ENCODE measurements at places on chromosomes 5 and 9.

DNA sequence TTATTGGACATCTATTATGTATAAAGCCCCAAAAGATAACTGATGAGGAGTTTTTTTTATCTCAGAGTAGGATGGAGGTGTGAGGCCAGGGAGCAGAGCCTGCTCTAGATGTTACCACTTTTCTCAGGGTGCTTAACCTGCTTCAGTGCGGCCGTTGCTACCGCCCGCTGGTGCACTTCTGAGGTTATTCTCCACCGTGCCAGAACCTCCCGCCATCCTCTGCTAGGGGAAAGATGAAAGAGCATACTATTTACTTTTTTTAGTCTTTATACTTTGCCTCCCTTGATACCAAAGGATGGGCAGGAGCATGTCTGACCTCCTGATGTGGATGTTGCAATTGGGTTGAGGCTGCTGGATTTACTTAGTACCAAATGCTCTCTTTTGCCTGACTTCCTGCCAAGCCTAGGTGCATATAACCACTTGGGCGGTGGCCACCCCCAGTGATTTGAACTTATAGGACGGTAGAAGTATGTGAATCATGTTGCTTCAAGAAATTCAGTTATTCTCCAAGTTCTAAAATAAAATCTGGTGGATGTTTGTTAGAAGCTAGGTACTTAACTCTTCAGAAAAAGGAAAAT lies 71.1 kb upstream of the HSPB3 start:
- no peak for DNase-seq

GRCh38 chr5:80884086-80884813 lies 75.9 kb upstream of the RASGRF2 start:
- no peak for DNase-seq

DNA sequence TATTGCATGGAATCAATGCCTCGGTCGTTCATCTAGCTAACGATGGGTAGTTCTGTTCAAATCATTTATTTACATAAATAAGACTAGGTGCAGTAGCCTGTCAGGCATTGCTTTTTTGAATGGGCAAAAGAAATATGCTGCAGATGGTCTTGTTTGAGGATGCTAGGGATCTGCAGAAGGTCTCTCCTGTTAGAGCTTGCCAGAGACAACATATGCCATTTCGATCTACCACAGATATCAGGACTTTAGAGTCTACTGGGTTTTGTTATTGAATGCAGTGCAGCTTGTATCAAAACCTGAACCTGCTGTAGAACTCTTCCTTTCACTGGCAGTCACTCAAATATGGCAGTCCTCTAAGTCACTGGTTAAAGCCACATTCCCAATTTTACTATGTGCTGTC lies 381.1 kb upstream of the CDH10 start:
- DNase-seq = no peak

GRCh38 chr9:128169492-128169891 lies 9.4 kb downstream of the BBLN start:
- DNase-seq = no peak

DNA sequence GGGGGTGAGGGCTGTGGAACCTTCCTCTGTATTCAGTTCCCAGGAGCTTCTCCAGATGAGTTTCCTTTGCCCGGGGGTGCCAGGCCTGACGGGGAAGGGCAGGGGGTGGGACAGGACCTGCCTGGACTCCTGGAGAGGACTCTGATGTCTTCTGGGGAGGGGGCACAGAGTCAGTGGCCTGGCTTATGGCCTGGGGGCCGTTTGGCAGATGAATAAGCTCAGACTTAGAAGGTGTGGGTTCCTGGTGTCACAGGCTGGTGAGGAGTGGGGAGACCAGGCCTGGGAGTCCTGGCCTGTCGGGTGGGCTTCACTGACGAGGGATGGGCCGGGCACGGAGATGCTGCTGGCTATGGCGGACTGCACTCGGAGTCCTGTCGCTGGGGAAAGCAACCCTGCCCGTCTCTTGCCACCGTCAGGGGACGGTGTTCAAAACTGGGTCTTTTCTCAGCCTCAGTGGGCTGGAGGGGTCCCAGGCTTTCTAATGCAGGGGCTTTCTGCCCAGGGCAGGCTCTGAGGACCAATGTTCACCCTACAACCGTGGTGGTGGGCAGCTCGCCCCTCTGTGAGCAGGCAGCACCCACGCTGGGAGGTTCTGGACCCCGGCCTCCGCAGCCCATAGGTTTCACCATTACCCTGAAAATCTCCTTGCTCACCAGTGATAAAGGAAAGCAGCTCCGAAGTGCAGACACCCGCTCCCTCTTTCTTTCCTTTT lies 16.2 kb downstream of the COL5A1 start:
- no peak for DNase-seq

- DNase-seq = no peak
These were observed 74.7 kb upstream of the SPIN1 start for GRCh38 chr9:88313364-88314220.

DNA sequence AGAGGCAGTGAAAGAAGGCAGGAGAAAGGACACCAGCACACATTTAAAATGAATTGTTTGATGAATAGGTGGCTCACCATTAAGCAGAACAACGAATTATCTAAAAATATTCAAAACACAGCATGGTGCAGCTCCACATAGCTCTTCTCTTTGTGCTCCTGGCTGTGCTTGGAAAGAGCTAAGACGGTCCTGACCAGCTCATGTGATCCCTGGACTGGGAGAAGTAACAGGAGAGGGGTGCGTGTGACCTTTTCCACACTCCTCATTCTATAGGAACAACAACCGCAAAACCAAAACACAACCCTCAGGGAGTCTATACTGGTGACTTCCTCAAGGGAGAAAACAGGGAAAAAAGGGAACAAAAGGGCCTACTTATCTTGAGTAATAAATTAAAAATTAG lies 140.5 kb downstream of the DIRAS2 start:
- DNase-seq = no peak

DNA sequence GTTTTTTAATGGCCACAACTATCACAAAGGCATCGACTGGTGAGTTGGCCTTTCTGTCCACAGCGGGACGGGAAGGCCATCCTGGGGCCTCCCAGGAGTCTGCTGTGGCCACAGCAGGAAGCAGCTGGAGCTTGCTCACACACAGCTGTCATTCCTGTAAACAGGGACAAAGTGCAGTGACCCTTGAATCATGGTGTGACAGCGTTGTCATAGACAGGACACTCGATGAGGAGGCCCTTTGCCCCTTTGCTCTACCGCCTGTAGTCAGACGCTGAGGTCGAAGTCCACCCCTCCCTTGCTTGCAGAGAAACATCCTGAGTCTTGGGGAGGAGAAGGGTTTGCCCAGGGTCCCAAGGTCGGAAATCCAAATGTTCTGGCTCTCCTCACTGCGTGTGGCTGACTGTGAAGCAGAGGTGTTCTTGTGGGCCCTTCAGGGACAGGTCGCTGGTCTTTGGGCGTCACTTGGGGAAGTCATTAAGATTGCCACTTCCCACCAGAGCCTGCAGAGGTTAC lies 35.1 kb downstream of the NDST1 start:
- DNase-seq = no peak

GRCh38 chr9:12351293-12352044 lies 341.7 kb upstream of the TYRP1 start:
- no peak for DNase-seq

DNA sequence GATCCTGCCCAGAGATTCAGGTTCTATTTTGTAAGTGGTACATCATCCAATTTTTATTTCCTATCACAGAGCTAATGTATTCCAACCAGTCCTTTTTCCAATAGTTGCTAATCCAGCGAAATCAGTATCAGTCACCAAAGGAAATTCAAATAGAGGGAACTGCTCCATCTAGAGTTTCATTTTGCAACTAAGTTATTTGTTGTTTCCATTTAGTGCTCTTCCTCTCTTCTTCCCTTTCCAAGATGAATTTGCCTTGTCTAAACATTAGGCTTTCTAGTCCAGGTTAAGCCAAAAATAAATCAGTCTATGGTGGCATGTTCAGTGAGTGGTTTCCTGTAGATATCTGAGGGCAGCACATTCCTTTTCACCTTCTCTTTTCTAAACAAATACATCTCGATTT lies 79.8 kb upstream of the SPATA31D4 start:
- no peak for DNase-seq

GRCh38 chr9:130088051-130088450 lies 34.3 kb downstream of the GPR107 start:
- DNase-seq = no peak

GRCh38 chr9:124654431-124654830 lies 116.7 kb downstream of the NR6A1 start:
- no peak for DNase-seq

GRCh38 chr5:153099328-153099727 lies 391.1 kb upstream of the GRIA1 start:
- DNase-seq = no peak

DNA sequence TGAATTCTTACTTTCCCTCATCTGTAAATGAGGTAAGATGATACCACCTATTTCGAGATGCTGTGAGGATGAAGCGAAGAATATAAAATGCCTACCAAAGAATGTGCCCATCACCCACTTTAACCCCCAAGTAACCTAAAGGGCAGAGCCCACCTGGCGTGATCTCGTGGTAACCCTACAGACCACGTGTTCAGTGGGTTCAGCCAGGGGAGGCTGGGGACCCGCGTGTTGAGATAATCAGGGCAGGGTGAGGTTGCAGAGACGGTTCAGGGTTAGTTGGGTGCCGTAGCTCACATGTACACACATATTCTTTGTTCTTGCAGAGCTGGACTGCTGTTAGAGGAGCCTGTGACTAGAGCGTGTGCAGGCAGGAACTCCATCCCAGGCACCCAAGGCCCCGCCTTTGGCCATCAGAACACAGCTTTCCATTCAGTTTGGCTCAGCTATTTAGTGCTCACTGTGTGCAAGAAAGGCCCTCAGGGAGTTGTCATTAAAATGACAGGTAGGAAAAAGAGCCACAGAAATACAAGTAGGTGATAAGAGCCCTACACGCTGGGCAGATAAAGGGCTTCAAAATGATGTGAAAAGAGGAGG lies 56.5 kb upstream of the HAND1 start:
- no peak for DNase-seq

- no peak for DNase-seq
These were observed 394.5 kb downstream of the NFIB start for GRCh38 chr9:13919401-13919800.

DNA sequence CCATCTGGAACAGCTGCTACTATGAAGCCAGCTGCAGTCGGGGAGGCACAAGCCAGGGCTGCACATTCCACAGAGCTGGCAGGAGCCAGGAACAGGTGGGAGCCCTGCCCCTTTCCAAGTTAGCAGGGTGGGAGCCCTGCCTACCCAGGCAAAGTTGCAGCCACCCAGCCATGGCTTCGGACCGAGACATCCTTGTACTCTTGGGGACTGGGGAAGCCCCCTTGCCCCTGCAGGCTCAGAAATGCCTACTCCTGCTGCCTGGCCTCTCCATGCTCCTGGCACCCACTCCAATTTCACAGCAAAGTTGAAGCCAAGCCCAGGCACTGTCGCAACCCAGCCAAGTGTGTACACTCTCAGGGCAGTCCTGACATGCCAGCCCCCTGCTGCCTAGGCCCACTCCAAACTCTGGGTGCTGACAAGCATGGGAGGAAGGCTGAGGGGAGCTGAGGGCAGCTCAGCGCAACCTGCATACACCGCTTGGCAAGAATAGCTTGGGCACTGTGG lies 165.1 kb downstream of the RNF180 start:
- no peak for DNase-seq

DNA sequence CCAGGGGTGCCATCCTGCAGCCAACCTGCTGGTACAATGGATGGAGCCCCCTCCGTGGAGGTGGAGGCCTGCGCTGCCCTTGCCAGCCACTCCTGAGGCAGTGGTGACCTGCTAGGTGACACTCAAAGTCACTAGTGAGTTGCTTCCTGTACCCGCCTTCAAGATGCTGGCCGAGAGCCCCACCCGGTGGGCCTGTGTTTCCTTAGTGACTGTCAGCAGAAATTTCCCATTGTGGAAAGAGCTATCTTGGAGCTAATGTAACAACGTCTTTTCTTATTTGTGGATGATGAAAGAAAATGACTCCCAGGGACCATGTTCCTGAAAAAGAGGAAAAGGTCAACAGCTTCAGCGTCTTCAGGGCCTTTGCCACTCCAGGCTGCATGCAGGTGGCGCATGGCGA lies 117.0 kb upstream of the BOD1 start:
- DNase-seq = no peak

DNA sequence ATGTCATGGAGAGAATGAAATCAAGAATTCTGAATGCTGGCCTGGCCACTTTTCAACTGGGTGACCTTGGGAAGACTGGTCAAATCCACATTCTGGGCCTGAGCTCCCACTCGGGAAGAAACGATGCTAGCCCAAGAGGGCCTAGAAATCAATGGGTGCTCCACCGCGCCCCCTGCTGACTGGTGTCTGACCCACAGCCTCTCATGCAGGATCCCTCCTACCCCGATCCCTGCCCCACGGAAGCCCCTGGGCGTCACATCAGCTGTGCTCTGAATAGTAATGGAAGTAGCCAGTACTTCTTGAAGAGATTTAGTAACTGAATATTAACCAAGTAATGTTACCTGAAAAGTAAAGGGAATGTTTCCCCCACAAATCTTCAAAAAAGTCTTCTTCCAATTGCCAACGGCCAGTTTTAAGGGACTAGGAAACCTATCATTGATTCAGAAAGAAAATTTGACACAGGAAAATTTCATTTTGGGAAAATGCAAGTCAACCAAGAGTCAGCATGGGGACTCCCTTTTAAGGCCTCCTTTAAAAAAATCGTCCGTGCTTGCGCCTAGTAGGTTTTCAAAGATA lies 43.9 kb downstream of the CRB2 start:
- DNase-seq = no peak

- no peak for DNase-seq
These were observed 309.6 kb downstream of the CWC27 start for GRCh38 chr5:65078331-65078730.

GRCh38 chr9:114497236-114497635 lies 8.0 kb downstream of the WHRN start:
- DNase-seq = no peak

- DNase-seq = no peak
These were observed 87.0 kb downstream of the IARS1 start for GRCh38 chr9:92206488-92206887.

DNA sequence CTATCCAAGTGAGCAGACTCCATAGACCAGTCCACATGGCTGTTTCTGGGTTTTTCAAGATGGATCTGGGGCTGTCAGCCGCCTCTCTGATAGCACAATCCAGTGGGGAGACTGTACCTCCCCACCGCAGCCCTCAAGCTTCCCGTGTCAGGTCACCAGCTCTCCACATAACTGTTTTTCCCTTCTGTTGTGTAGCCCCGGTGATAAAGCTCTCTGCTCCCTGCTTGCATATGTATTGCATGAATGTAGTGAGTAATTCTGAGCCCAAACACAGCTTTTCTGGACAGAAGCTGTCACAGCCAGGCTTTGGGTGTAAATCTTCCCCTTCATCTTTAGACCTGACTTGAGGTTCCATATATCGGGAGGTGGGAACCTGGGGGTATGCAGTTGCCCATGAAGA lies 23.1 kb upstream of the CFAP157 start:
- no peak for DNase-seq

DNA sequence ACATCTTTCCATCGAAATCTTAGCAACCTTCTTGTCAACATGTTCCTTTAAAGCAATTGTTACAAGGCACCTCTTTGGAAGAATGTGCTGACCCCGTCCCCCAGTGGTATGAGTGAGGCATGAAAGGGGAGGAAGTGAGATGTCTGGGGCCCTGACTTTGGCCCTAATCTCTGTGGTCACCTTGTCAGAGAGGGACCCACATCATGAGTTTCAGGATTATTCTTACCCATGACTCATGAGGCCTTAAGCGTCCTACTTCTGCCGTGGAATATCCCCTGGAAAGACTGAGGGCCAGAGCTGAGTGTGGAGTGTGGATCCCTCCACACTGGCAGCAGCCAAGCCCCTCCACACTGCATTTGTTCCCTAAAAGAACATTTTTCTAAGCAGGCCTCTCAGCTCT lies 81.2 kb downstream of the FSTL4 start:
- DNase-seq = no peak
